Occipital lobe (tissue), 3 donors: ENCODE measurements at places on chromosomes 6 and 20. TPM values are rescaled to one million over a fixed set of nuclear protein-coding genes. Genes with fewer than 3 reads are reported as not detected.

TAP1 gene
- total RNA-seq, result 7.5 TPM

ZNF184 gene
- 30.3 TPM for total RNA-seq

CRISP2 gene
- not detected for total RNA-seq

SAMD5 gene
- total RNA-seq, result 17.6 TPM

CCM2L gene
- 2.0 TPM for total RNA-seq

UNC5CL gene
- total RNA-seq, result 0.16 TPM

RNF8 gene
- total RNA-seq, result 27.1 TPM

NKX2-2 gene
- total RNA-seq, result 0.31 TPM

MOCS1 gene
- total RNA-seq, result 4.7 TPM

ADGRB3 gene
- total RNA-seq, result 179 TPM

PTCHD4 gene
- total RNA-seq, result 16.1 TPM

GPX5 gene
- not detected for total RNA-seq

HTR1B gene
- total RNA-seq, result 0.94 TPM

HCK gene
- 3.3 TPM for total RNA-seq

C6orf163 gene
- total RNA-seq, result 8.3 TPM

ACOT8 gene
- total RNA-seq, result 21.5 TPM

RGS17 gene
- total RNA-seq, result 119 TPM

ANKRD6 gene
- 33.8 TPM for total RNA-seq

PRRT1 gene
- total RNA-seq, result 0.78 TPM

TP53TG5 gene
- not detected for total RNA-seq

C6orf62 gene
- total RNA-seq, result 86.7 TPM

NCOA5 gene
- total RNA-seq, result 20.4 TPM

PDE7B gene
- 3.0 TPM for total RNA-seq

ITPA gene
- total RNA-seq, result 36.3 TPM

GNAS-AS1 gene
- 0.94 TPM for total RNA-seq

TINAG gene
- 0.16 TPM for total RNA-seq

NR2E1 gene
- total RNA-seq, result 9.8 TPM

EYS gene
- total RNA-seq, result 0.78 TPM

LY6G6F gene
- total RNA-seq, result not detected

TTBK1 gene
- total RNA-seq, result 13.1 TPM

CCN2 gene
- 6.9 TPM for total RNA-seq

SMLR1 gene
- not detected for total RNA-seq

MOG gene
- total RNA-seq, result not detected

ISM1 gene
- 1.6 TPM for total RNA-seq

HLA-DRA gene
- 3.9 TPM for total RNA-seq

GNRH2 gene
- total RNA-seq, result not detected

ATP6V1G2 gene
- 54.0 TPM for total RNA-seq

ULBP2 gene
- 5.3 TPM for total RNA-seq

TMEM217 gene
- 1.2 TPM for total RNA-seq

IMPG1 gene
- total RNA-seq, result not detected

SIRPG gene
- not detected for total RNA-seq

SLC17A2 gene
- not detected for total RNA-seq

PAX1 gene
- under 0.01 TPM for total RNA-seq

SMPDL3A gene
- 20.4 TPM for total RNA-seq

MUC21 gene
- not detected for total RNA-seq
